ENCODE measurements at places on chromosomes 12 and 14.

GRCh38 chr14:21066882-21067502, 3.1 kb upstream of the ARHGEF40 start:
- no peak for DNase-seq

DNA sequence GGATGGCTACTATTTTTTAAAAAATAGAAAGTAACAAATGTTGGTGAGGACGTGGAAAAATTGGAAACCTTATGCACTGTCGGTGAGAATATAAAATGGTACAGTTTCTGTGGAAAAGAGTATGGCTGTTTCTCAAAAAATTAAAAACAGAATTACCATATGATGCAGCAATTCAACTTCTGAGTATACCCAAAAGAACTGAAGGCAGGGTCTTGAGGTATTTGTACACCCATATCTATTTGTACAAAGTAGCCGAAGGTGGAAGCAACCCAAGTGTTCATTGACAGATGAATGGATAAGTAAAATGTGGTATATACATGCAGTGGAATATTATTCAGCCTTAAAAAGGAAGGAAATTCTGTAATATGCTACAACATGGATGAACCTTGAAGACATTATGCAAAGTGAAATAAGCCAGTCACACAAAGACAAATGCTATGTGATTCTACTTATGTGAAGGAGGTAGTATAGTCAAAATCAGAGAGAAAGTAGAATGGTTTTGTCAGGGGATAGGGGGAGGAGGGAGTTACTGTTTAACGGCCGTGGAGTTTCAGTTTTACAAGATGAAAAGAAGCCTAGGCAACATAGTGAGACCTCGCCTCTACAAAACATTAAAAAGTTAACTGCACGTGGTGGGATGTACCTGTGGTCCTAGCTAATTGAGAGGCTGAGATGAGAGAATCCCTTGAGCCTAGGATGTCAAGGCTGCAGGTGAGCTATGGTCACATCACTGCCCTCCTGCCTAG, 38.4 kb upstream of the CCT2 start:
- DNase-seq: no peak

- DNase-seq: no peak
Observed at GRCh38 chr12:2482938-2483660, 311.7 kb upstream of the FKBP4 start.

- DNase-seq: no peak
Observed at GRCh38 chr12:31003861-31004640, 69.6 kb upstream of the DDX11 start.

DNA sequence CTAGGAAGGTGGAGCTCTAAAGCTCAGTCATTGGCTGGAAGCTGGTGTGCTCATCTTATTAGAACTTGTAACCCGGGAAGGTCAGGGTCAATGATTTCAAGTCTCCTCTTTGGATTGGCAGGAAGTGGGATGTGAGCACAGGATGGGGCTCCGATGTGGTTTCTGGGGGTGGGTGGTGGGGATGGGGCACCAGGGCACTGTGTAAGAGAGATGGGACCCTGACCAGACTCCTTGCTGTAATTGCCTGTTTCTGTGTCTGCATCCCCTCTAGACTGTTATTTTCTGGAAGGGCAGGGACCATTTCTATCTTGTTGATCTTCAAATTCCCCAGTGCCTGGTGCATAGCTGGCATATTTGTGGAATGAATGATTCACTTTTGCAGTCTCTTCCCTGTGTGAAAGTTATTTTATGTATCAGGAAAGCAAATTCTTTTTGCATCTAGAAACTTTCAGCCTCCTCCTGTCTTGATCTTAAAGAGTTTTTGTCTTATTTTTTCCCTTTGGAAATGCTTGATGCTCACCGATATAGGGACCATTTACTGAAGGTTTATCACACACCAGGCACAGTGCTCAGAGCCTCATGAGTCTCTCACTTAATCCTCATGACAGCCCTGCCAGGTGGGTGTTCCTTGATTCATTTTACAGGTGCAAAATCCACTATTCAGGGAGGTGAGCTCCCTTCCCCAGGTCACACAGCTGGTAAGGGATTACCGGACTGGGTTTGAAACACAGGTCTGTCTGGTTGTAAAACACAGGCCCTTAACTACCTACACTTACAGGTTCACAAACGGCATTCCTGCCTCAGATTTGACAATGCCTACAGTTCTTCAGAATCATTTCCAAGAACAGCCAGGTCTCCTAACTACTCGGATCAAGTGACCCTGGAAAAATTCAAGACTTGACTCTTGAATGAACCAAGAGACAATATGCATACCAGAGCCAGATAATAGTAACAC, 86.9 kb upstream of the IGF1 start:
- DNase-seq: no peak

DNA sequence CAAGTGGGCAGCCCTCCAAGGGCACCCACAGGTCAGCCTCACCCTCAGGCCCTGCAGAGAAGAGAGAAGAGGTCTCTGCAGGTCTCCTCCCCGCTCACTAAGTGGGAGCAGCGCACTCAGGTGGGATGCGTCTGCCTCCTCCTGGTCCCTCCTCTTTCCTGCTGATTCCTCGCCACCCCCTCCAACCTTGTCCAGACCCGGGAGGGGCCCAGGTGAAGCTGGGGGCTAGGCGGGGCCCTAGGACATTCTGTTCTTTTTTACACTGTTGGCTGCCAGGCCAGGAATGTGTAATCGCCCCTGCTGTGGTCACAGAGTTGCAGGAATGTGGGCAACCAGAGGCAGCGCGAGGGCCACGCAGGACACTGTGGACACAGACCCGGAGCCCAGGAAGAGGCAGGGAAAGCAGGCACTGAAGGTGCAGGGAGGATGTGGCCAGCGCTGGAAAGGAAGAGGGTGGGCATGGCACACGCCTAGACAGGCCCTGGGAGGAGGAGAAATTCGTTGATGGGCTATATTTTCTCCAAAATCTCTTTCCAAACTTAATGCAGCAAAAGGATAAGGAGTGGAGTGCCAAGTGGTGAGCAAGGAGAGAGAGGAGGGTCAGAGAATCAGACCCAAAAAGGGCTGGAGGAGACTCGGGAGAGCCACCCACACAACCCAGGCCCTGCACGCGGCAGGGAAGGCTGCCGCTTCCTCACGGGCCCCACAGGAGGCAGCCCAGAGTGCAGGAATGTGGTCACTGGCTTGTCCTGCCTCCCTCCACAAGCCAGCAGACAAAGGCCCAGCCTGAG, 911 bp upstream of the SCNN1A start:
- peak; percentile 68 for DNase-seq

DNA sequence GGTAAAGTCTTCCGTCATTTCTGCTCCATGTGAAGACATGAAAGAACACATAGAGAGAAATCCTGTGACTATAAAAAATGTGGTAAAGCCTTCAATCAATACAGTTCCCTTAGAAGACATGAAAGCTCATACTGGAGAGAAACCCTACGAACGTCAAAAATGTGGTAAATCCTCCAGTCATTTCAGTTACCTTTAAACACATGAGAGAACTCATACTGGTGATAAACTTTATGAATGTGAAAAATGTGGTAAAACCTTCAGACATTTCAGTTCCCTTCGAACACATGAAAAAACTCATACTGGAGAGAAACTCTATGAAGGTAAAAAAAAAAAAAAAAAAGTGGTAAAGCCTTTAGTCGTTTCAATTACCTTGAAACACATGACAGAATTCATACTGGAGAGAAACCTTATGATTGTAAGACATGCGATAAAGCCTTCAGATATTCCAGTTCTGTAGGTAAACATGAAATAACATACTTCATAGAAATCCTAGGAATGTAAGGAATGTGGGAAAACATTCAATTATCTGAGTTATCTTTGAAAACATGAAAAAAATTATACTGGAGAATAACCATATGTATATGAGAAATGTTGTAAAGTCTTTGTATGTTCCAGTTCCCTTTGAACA, 60.4 kb downstream of the MAP4K5 start:
- DNase-seq: no peak

DNA sequence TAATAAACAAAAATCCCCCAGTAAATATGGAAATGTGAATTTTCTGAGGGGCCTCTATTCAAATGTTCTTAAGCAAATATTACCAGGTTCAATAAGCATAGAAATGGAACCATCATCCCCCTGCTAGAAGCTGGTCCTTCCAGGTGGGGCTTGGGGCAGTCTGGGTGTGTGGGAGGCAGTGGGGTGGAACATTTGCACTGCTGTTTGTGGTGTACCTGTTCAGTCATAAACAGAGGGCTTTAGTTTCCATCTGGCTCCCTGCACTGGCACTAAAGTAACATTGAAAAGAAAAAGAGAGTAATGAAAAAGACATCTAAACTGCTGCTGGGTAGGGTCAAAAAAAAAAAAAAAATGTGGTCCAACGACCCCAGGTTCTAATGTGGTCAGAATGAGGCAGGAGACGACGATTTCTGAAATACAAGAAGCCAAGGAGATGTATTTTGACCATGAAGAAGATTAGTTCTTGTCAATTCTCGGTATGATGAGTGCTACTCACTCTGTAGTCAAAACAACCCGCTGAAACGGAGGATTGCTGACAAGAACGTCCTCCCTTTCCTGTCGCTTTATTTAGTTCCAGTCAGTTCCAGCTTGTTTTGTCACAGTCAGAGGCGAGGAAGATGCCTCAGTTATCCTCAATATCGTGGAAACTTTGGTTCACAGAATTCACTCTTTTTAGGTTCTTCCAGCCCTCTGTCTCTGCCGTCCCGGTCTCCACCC, 44.2 kb upstream of the MANSC4 start:
- DNase-seq: no peak

DNA sequence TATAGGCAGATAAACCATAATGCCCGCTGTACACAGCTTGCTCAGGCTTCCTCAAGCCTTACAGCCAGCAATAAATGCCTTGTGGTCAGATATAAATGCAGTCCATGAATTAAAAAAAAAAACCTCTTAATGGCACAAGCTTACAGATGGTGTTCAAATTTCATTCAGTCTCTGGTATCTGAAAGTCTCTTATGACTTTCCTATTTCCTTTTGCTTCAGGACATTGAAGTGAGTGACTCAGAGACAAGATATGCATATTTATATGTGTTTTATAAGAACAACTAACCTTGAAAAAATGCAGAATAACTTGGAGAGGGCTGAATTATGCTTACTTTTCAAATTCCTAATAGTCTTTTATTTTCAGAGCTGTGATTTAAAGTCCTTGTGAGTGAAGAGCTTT, 426.9 kb upstream of the MIS18BP1 start:
- DNase-seq: peak; percentile 69

DNA sequence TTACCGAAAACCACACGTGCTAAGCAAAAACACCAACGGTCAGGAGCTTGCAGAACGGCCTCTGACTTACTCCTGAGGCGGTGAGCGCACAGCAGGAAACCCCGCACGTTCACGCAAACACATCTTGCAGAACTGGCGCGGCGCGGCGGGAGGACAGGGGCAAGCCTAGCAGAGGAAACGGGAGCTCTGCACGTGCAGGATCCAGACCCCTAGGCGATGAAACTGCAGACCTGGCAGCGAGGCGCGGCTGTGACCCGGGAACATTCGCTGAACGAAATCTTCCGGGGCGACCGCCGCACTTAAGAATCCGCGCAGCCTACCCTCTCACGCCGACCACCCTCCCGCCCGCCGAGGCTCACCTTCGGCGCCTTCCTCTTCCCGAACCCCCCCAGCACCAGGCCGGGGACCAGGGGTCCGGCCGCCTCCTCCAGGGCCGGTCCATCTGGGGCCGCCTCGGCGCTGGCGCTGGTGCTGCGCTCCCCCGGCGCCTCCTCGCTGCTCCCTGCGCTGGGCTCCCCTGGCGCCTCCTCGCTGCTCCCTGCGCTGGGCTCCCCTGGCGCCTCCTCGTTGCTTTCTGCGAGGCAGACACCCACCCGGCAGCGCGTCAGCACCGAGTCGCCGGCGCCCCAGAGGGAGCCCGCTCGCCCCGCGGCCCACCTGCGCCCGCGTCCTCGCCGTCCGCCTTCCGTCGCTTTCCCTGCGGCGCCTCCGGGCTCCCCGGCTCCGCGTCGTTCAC, 615 bp downstream of the DDX51 start:
- no peak for DNase-seq

GRCh38 chr12:61385771-61386170, 874.4 kb upstream of the USP15 start:
- peak; percentile 54 for DNase-seq

DNA sequence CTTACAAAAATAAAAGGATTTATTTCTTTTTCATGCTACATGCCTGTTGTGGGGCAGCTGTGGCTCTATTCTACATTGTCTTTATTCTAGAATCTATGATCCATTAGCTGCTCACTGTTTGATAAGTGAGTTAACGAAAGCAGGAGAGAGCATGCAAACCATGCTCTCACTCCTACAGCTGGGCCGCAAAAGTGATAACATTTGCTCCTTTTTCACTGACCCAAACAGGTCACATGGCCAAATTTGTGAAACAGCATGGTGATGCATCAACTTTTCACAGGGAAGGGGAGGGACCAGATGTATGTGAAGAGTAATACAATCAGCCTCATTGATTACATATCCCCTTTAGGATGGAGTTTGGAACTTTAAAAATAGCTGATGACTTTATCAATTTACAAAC, 456.9 kb upstream of the SYT1 start:
- DNase-seq: no peak

DNA sequence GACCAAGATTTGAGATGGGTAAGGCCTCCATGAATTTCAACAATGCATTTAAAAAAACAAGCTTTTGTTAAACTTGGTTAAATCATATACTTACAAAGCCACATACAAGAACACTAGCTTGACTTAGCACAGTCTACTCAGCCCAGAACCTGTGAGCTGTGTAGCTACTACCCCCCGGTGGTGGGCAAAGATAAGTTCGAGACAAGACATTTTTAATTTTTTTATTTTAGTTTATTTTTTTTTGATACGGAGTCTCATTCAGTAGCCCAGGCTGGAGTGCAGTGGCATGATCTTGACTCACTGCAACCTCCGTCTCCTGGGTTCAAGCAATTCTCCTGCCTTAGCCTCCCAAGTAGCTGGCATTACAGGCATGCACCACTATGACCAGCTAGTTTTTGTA, 3.7 kb upstream of the NECAP1 start:
- no peak for DNase-seq

DNA sequence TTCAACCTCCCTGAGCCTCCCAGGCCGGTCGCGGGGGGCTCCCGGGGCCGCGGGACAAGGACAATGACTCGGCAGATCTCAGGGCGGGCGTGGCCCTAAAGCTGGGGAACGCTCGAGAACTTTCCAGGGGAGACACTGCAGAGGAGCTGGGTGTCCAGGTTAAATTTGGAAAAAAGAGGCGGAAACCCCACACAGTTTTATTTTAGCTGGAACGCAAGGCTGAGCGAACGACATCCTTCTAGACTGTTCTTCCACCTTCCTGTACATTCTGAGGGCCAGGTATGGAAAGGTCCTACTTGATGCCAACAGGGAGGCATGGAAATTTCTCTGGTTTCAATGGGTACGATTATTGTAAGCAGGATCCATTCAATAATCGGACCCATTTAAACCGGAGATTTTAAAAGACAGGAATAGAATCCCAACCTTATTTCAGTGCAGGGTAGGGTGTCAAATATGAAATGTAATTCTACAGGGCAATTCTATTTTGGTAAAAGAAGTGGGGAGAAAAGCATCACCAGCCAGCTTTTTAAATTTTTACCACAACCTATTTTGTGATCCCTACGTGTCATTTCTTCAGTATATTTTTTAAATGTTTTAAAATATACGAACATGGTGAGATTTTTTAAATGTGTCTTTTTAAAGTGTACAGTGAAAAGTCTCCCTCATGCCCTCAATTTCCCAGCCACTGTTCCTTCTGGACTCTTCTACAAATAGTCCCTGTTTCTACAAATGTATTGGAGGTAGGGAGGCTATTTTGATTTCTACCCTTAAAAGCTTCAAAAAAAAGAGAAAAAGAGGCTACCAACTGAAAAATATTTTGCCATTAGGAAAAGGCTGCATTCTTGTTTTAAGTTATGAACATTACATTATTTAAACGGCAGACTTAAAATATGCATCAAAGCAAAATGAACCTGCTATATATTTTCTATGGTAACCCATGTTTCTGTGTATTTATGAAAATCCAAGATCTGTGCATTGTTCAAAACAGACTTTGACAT, 1.1 kb upstream of the UBC start:
- no peak for DNase-seq

- DNase-seq: no peak
Observed at GRCh38 chr12:11730299-11731041, 81.0 kb downstream of the ETV6 start.
